ENCODE measurements at places on chromosomes 1 and 21.

DNA sequence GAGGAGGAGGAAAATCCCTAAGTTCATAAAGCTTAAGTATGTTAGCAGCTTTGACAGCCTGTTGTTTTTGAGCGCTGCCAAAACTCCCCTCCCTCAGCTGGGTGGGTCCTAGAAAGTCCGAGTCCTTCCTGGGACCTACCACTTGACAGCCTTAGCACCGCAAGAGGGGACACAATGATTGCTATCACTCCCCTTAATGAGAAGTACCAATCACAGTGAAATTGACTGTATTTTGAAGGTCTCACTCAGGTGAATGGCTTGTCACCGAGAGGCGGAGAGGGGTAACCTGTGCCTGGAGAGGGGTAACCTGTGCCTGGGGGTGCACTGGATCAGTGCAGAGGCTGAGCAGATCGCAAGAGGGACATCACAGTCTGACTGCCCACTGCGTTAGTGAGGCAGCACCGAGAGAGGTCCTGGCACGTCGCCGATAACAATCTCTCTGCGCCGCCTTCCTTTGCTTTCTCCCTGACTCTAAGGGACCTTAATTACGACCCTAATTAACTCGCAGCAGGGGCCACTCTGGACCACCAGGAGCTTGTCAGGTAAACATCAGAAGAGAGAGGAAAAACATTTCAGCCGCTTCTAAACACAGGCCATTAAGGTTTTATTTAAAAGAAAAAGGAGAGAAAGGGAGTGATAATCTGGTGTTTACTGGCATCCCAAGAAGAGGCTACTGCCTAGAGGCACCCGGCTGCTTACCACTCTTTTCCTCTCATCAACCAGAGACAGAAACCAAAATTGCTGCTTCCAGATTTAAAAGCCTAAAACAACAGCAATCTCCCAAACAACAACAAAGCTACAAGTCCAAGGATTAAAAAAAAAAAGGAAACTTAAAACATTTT lies 25.7 kb upstream of the KCNK1 start:
- no peak for DNase-seq

GRCh38 chr1:111880881-111881837 lies 108.3 kb downstream of the KCND3 start:
- DNase-seq: no peak

DNA sequence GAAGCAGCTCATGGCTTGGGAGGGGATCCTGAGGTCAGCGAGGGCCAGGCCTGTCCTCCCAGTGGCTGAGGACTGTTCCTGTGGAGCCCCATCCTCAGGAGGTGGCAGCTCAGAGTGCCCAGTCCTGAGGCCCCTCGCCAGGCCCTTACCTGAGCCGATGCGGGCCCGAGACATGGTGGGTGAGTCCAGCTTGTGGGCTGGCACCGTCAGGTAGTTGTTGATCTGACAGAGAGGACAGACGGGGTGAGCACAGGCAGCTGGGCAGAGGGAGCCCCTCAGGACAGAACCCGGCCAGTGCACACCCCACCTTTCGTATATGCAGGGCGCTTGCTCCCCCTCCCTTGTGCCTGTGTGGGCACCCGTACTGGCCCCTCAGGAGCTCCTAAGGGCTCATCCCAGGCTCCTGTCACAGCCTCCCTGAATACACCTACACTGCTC lies 53.9 kb downstream of the SLC9A1 start:
- DNase-seq: no peak

DNA sequence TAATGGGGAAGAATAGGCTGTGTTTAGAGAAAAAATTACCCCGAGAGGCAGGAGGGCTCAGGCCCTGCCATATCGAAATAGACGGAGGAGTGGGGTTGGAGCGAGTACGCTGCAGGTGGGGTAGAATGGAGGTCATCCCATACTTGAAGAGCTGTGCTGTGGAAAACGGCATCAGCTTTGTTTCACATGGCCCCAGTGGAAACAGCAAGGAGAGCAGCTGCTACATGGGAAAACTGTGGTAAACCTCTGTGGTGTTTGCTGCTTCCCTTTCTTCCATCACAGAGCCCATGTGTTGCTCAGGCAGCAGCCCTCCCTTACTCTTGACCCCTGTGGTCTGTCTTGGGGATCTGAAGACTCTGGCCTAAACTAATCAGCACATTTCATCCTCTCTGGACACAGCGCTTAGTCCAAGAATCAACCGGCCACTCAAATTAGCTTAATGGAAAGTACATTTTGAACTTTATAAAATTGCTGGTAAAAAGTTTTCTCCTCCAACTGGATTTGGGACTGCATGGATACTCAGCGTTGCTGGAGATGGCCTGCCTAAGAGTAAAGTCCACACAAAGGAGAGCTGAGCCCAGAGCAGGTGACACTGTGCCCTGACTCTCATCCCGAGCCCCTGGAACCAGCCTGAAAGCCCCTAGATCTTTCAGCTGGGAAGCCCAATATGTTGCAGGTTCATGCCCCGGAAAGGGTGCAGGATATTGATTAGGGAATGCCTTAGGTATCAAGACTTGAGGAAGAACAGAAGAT lies 127.1 kb upstream of the GADD45A start:
- DNase-seq: no peak

DNA sequence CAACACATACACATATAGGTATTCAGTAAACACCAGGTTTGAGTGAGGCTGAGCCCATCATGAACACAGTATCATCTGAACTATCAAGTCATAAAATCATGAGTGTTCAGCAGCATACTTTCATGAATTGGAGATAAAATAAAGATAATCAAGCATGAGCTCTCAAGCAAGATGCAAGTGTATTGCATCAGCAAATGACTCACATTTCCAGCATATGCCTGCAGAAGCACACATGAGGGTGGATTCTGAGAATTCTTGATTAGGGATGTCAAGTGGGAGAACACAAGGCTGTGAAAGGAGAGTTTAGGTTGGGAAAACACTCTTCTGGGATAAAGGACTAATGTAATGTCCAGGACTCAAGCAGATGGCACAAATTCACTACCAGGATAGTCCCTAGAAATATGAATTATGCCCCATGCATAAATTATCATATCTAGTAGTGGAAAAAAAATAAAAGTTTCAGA lies 299.2 kb downstream of the SRGAP2C start:
- DNase-seq: peak; percentile 91

DNA sequence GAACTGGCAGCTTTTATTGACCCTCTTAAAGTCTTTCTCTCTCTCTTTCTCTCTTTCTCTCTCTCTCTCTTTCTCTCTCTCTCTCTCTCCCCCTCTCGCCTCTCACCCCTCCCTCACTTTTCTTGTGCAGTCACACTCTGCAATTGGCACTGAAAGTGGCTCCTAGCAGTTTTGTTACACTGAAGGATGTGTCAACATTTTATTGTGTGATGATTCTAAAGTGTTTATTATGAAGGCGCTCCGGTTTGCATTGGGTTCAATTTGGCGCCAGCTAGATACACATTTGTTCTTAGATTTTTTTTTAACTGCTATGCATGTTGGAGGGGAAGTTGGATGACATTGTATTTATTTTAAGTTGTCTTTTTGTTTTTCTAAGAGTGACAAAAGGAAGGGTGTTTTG lies 64.0 kb upstream of the CHRM3 start:
- DNase-seq: no peak

- no peak for DNase-seq
These were observed 8.6 kb upstream of the COL6A2 start for GRCh38 chr21:46089285-46089684.

DNA sequence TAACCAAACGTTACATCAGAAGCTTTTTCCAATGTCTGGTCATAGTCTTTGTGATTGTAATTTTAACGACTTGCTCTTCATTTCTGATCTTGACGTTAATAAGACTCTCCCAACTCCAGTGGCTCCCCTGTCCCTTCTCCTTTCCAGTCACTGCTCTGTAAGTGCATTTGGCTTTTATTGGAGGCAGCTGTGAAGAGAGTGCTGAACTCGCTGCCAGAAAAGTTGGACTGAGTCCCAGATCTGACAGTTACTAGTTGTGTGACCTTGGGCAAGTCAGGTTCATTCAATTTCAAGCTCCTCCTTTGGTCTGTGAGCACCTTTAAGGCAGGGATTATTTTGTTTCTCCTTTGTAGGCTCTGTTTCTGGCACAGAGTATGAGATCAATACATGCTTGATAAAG lies 109.6 kb upstream of the TSPAN2 start:
- no peak for DNase-seq

DNA sequence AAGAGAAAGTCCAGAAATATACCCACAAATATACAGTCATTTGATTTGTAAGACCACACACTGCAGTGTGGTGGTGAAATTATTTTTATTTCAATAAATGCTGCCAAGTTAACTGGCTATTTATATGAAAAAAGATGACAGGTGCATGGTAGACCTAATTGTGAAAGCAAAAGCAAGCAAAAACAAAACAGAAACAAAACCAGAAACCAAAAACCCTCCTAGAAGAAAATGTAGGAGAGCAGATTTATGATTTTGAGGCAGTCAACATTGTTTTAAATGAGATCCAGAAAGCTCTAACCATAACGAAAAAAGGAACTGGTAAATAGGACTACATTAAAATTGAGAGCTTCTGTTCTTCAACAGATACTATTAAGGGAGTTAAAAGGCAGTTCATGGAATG lies 303.6 kb downstream of the PRDM2 start:
- DNase-seq: no peak

DNA sequence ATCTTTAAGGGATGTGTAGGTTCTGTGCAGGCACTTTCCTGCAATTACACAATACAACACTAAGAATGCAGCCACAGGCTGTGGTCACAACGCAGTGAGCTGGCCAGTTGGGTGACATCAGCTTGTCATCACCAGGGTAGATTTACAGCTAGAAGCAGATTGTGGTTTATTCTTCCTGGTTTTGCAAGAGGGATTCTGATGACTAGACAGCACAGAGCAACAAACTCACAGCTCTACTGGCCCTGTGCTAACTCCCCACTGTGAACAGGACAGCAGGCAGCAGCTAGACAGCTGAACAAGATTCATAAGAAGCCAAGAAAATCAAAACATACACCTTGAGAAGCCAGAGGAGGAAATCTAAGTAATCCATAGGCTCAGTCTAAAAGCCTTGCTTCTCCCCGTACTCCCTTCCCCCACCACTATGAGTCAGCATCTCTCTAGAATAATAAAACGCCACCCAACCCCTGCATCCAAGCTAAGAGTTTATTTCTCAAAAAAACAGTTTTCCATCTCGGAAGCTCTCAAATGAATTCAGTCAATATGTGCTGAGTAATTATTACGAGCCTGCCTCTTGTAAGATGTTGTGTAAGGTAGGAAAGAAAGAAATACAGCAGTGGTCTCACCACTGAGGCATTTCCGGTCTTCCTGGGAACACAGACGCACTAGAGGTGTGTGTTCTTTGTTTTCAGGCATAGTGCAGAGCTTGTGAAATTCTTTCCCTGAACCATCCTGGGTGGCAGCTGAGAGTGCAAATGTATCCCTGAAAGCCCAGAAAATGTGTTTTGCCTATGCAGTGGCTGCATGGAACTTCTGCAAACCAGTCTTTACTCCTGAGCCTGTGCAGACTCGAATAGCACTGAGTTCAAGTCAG lies 162.8 kb downstream of the NTPCR start:
- DNase-seq: peak; percentile 84

DNA sequence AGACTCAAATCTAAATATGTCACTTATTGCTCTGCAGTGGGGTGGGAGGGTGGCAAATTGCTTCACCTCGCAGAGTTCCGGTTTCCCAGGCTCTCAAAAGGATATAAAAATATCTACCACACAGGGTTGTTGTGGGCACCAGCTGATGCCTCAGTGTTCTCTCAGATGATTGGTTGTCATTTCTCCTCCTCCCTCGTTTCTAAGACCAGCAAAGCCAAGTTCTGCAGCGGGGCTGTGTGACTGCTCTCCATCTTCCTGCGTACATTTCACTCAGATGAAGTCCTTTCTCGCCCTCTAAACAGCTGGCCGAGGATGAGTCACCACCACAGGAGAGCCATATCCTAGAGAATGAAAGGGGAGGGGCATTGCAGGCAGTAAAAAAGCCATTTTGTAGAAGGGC lies 35.0 kb upstream of the VWA5B1 start:
- no peak for DNase-seq

DNA sequence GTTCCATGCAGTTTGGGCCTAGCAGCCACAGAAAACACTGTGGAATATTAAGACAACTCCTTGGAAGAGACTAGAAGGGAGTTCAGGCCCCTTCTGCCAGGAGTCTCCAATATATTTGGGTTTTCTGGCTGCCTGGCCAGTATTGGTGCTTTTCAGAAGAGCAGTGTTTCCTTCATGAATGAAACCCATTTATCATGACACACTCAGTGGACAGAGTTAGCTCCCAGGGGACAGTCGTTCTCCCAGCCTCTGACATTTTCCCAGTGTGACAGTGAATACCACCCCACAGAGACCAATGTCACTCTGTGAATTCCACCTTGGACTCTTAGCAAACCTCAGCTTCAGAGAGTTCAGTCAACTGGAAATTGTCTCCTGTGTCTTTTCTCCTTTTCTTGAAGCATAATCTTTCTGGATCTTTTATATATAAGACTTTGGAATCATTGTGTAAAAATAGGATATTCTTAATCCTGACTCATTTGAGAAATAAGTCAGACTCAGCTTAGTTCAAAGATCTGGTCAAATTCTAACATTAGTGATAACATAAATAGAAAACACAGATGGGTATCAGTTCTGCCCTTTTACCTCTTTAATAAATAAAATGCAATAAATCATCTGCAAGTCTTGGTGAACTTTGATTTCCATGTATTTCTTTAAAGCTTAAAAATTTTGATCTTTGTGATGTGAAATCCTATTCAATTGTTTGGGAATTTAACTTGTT lies 40.4 kb downstream of the GNG12 start:
- DNase-seq: no peak

DNA sequence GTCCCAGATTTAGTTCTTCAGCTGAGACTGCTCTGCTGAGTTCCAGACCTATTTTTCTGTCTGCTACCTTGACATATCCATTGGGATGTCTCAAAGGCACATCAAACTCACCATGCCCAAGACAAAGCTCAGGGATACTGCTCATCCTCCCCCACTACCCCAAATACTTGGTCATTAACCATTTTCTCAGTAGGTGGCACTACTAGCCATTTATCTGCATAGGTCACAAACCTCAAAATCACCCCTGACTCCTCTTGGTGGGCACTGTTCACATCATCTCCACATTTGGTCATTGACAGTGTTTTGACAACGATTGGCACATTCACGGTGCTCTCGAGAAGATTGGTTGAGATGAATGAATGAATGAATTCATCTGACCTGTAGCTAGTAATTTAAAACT lies 32.1 kb downstream of the CACNA1S start:
- no peak for DNase-seq

DNA sequence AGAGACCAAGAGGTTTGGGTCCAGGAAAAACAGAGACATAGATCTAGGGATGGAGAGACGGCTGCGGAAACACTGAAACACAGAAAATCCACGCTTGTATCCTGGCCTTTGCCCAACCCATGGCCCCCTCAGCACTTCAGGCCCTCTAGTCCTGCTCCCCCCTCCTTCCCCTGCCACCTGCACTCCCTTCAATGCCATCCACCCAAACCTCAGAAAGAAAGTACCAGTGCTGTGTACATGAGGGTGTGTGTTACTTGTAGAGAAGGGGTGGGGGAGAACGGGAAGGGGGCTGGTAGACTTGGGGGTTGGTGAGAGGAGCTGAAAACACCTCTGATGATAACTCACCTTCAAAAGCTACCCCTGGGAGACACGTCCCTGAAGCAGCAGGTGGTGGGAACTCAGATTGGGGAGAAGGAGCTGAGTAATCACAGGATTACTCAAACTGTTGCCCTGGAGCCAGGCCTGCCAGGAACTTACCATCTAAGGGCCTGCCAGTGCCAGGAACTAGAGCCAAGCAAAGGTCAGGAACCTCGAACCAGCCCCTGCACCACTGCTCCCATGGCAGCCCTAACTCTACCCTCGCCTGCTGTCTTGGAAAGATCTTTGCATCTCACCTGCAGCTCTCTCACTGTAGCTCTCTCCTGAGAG lies 11.5 kb downstream of the RORC start:
- peak; percentile 75 for DNase-seq

Data from NCI-H226 (cell line).